ENCODE measurements at places on chromosomes 1 and 21. TPM values are rescaled to one million over a fixed set of nuclear protein-coding genes. Genes with fewer than 3 reads are reported as not detected.

PLA2G2C gene
- polyA plus RNA-seq: not detected

HFM1 gene
- polyA plus RNA-seq: not detected

- peak overlapping the region; percentile 72 for H3K27ac ChIP-seq
- H3K4me1 ChIP-seq: no peaks in the 10 kb centered on the region
- H3K4me3 ChIP-seq: no peak overlapping the region
Observed at GRCh38 chr1:161013131-161013487, 7.8 kb downstream of the F11R start.

GRCh38 chr1:64527165-64527564 lies 57.2 kb downstream of the CACHD1 start:
- H3K27ac ChIP-seq: no peak overlapping the region
- H3K4me1 ChIP-seq: no peaks in the 10 kb centered on the region
- H3K4me3 ChIP-seq: no peak overlapping the region
- DNase-seq: no peak
- H3K27me3 ChIP-seq: no peaks in the 10 kb centered on the region
- no peaks in the 10 kb centered on the region for H3K36me3 ChIP-seq

GRCh38 chr1:61709908-61710289 lies 15.0 kb downstream of the TM2D1 start:
- no peak overlapping the region for H3K27ac ChIP-seq
- H3K36me3 ChIP-seq: no peaks in the 10 kb centered on the region
- H3K27me3 ChIP-seq: no peaks in the 10 kb centered on the region
- no peak for DNase-seq

DNA sequence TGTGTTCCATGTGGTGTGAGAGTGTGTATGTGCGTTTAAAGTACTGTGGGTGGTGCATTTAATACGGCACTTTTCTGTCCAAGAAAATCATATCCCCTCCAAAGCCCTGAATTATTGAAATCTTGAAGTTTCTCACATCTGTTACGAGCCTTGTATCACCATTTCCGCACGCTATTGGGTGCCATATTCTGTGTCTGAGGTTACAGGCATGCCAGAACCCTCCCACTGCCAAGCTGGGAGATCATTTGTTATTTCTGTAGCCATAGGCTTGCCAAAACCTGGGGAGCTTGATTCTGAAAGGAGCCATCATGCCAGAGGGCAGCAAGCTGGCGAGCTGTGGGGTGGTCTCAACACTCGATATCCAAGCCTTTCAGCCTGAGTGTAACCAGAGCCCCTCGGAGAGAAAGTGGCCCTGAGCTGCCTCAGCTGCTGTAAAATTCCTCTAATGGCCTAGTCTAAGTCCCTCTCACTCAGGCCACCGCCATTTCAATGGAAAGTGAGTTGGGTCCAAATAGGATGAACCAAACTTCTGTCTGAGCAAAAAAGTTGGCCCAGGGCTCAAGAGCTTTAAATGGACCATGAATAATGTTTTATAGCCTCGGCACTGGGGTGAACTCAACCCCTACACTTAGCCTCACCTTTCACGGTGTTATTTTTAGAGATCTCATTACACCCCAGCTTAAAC lies 298.4 kb upstream of the DUSP10 start:
- H3K4me1 ChIP-seq: no peaks in the 10 kb centered on the region
- no peaks in the 10 kb centered on the region for H3K27me3 ChIP-seq
- DNase-seq: no peak
- H3K27ac ChIP-seq: no peak overlapping the region

- H3K27me3 ChIP-seq: no peaks in the 10 kb centered on the region
- no peaks in the 10 kb centered on the region for H3K36me3 ChIP-seq
- H3K4me3 ChIP-seq: no peak overlapping the region
- H3K4me1 ChIP-seq: no peaks in the 10 kb centered on the region
Observed at GRCh38 chr1:145688924-145689323, 18.2 kb downstream of the PDZK1 start.

GRCh38 chr1:92705446-92705845 lies 79.5 kb downstream of the EVI5 start:
- H3K27me3 ChIP-seq: no peaks in the 10 kb centered on the region
- DNase-seq: no peak
- no peak overlapping the region for H3K27ac ChIP-seq
- no peaks in the 10 kb centered on the region for H3K36me3 ChIP-seq
- no peak overlapping the region for H3K4me3 ChIP-seq

- H3K27me3 ChIP-seq: no peaks in the 10 kb centered on the region
- H3K4me3 ChIP-seq: no peak overlapping the region
- H3K36me3 ChIP-seq: no peaks in the 10 kb centered on the region
- no peak overlapping the region for H3K27ac ChIP-seq
- no peaks in the 10 kb centered on the region for H3K4me1 ChIP-seq
Observed at GRCh38 chr1:66692681-66693080, 59.6 kb upstream of the DYNLT5 start.

- no peak overlapping the region for H3K27ac ChIP-seq
- peak; percentile 63 for DNase-seq
- H3K4me3 ChIP-seq: no peak overlapping the region
- H3K4me1 ChIP-seq: peaks cover 9% of the 10 kb centered on the region
Observed at GRCh38 chr1:108049178-108049819, 84.3 kb upstream of the VAV3 start.
